ENCODE measurements at places on chromosomes 6 and 20. TPM values are rescaled to one million over a fixed set of nuclear protein-coding genes. Genes with fewer than 3 reads are reported as not detected.
A peak's percentile ranks its signal among the peaks of the same experiment; 100 is the strongest.

DNA sequence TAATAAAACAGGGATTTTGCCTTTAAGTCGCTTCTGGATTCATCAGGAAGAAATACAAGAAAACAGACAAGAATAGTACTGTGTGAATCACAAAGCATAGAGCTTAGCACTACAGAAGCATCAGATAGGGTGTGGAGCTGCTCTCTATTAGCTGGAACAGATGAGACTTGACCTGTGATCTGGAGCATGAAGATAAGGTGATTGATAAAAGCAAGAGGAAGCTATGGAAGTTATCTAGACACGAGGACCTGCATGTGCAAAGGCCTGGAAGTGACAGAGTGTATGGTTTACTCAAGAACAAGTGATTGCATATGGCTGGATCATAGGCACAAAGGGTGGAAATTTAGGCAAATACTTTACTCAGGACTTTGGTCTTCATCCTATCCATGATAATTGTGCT, 112.9 kb upstream of the MLIP start:
- DNase-seq, result no peak

DNA sequence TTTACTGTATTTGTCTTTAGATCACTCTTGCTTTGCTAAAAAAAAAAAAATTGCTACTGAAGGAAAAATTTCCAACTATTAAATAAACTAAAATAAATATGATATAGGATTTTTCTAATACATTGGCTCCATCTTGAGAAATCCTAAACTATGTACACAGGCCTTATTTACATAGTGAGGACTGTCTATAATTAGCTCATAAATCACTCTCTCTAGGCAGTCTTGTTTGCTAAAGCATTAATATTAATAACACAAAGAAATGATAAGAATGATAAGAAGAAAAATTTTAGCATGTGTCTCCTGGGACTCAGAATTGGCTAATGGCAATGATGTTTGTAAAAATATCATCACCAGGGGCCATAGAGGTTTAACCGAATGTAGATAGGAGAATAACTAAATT, 13.3 kb upstream of the CRYBG1 start:
- no peak for DNase-seq

DNA sequence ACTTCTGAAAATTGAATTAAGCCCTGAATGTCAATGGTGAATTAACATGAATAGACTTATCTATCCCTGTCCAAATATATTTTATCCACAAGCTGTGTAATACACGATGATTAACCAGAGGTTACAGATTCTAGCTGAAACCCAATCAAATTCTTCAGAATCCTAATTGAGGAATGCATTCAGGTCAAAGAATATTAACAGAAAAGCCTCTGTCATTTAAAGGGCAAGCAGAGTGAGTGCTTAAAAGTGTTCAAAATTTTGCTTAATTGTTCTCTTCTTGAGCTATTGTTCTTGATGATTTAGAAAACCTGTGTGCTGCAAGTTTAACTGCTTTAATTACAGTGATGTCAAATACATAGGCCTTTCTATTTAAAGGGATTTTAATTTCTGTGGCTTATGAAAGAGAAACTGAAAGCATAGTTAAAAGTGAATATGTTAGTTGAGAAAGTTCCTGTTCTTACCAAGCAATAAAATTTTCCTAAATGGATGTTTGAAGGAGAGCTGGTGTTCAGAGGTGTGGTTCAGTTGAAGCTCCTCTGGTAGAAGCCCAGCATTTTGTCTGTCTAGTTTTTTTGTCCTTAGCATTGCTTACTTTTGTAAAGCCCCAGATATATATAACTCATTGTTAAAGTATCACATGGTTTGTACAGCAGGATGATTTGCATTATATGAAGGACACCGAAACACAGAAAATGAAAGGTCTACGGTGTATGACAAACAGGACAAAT, 466.3 kb upstream of the PLCB4 start:
- DNase-seq, result no peak

- DNase-seq, result no peak
These were observed 15.8 kb downstream of the DNPH1 start for GRCh38 chr6:43213431-43213830.

DNA sequence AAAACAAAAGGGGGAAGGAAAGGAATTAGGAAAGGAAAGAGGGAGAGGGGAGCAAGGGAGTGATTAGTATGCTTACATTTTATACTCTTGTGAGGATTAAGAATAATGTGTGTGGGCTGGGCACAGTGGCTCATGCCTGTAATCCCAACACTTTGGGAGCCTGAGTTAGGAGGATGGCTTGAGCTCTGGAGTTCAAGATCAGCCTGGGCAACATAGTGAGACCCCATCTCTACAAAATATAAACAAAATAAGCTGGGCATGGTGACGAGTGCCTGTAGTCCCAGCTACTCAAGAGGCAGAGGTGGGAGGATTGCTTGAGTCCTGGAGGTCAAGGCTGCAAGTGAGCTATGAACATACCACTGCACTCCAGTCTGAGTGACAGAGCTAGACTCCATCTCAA, 47.0 kb downstream of the SHLD1 start:
- DNase-seq, result no peak

DNA sequence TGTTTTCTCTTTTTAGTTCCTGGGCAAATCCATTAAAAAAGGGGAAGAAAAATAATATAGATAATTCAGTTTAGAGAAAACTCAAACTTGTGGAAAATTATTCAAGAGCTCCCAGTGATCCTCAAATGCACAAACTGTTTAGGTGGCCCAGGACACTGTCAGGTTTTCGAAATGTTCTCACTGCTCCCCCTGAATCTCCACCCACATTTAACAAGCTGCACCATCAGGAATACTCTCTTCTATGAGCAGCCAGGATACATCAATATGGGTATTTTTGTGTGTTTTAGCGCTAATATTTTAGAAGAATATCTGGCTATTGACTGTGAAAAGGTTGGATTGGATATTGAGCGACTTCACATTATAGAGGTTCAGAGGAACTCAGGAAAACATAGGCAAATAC, 43.9 kb downstream of the OR2B2 start:
- no peak for DNase-seq

- DNase-seq, result no peak
These were observed 41.7 kb upstream of the RGS17 start for GRCh38 chr6:153172815-153173214.

DNA sequence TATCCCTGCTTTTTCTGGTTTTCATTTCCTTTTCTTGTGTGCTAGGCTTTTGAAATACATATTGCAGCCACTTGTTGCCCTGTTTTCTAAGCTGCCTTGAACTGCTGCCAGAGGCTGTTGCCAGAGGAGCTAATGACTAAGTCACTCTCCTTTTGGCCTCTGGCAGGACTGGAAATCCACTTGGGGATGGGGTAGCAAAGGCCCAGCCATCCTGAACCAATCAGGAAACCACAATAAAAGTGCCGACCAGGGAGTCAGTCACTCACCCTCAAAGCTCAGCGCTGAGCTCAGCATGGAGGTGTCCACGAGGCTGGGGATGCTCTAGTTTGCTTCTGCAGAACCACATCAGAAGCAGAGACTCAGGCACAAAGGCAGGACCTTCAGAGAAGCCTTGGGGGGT, 813.0 kb downstream of the DHX35 start:
- peak; percentile 41 for DNase-seq

DNA sequence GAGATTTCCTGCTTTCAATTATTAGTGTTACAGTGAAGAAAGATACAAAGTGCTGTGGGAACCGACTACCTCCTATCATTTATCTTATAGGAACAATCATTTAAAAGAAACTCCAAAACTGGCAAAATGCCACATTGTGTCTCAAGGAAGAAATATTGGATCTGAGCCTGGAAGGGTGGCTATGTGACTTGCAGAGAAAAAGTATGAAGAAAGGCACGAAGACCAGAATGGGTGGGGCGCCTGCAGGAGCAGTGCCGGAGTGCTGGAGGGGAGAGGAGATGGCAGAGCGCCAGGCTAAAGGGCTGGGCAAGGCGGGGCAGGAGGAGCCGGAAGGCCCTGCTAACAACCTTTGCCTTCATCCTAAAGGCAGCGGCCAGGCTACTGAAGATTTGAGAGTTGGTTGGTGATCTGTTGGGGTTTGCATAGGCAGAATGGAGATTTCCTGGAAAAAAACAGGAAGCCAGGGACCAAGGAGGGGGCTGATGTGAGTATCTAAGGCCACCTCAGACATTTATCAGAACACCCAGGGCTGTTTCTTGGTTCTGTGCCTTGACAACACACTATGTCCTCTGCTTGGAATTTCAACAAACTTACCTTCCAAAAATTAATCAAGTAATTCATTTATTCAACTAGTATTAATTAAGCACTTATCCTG, 125.6 kb downstream of the MAFB start:
- peak; percentile 73 for DNase-seq

- peak; percentile 75 for DNase-seq
These were observed 285.0 kb downstream of the KHDC1L start for GRCh38 chr6:72940265-72940664.

- DNase-seq, result no peak
These were observed 5.5 kb downstream of the OGFRL1 start for GRCh38 chr6:71294121-71294523.

DNA sequence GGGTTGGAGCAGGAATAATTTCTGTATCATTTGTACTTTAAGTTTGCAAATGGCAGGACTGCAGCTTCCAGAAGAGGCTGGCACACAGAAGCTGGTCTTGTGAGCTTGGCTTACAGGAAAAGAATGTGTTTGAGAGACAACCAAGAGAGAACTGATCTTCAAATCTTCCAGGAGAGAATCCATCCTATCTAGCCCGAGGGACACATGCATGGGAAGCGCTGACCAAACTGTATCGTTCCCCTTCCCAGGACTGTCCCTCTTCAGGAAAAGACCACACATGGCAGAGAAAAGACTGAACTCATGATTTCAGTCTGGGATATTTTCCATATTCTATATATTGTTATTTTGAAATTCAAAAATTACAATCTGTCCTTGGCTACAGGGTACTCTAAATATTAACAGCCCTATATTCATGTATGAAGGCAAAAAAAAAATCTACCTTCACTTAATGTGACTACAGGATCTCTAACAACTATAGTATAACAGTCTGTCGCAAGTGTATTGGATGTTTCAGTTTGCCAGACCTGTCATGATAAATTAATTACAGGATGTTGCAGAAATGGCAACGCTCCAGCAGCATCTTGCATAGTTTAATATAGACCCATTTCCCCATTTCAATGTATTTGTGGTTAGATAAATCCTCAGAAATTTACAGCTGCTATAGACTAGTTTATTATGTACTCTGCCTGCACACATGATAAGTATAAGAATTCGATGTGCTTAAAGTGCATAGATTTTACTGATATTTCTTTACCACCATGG, 99.4 kb downstream of the MYB start:
- no peak for DNase-seq

GRCh38 chr6:112016320-112016719, 37.6 kb upstream of the CCN6 start:
- peak; percentile 96 for DNase-seq

DNA sequence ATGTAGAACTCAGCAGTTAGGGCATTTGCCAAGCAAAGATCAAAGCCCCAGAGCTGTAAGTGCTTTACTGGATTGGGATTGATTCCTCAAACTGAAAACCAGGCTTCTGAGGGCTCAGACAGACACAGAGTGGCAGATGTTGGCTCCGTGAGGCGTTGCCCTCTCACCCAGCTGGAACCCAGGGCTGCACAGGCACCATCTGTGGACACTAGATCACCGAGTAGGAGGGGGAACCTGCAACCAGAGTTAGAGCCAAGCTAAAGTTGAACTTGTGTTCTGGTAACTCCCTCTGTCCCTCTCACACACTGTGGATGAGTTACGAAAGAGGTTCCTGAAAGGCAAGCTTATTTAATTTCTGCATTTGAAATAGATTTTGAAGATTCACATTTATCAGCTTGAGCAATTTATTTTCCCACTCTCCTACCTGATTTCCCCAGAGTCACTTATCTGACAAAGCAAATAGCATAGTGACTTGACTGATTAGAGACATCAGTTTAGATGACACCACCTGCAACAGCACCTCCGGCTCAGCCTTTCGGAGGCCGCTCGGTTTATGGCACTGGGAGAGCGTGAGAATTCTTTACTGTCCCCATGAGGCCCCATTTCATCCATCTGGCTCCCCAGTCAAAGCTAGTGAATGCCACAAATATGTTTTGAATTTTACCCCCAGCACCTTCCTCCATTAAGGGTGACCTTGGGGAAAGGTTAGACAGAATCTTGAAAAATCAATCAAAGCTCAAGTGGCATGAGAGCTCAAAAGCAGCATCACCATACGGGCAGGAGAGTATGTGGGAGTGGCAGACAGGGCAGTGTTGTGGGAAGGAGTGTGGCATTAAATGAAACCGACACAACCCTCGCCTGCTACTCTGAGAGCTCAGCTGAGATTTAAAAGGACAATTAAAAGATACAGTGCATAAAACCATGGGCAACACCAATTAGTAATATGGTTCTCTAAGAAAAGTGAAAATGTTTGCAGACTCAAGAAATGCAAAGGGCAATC, 48.5 kb downstream of the RPF2 start:
- DNase-seq, result no peak

- no peak for DNase-seq
These were observed 239.9 kb upstream of the NOX3 start for GRCh38 chr6:155695495-155695894.

DNA sequence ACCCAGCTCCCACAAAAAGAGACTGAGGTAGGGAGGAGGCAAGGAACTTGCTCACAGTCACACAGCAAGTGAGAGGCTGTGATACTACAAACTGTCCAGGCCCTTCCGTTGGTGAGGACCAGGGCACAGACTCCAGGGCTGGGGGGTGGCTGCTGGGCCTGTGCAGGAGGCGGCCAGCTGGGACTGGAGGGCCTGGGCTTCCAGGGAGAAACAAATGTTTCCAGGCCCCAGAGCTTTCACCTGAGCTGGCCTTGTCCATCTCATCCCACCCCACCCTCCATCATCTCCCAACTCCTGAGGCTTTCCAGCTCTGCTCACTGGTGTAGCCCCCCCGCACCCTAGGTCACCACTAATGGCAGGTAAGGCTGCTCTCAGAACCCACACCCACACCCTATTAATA, 86.0 kb downstream of the GRM4 start:
- DNase-seq, result no peak

- DNase-seq, result no peak
These were observed 191.0 kb downstream of the WDR27 start for GRCh38 chr6:169510871-169511270.

DNA sequence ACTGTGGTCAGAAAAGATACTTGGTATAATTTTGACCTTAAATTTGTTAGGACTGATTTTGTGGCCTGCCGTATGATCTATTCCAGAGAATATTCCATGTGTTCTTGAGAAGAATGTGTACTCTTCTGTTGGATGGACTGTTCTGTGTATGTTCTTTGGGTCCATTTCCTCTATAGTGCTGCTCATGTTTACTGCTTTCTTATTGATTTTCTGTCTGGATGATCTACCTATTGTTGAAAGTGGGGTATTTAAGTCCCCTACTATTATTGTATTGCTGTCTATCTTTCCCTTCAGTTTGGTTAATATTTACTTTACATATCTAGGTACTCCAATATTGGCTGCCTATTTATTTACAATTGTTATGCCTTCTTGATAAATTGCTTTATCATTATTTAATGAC, 298.4 kb downstream of the BCKDHB start:
- no peak for DNase-seq

KCNG1 gene
- 43.9 TPM for total RNA-seq

RNGTT gene
- total RNA-seq, result 15.5 TPM

MKKS gene
- 23.4 TPM for total RNA-seq
